AG04450 (cell line): ENCODE measurements at places on chromosomes 16 and 17.

- DNase-seq = no peak
Measured at GRCh38 chr16:49453983-49454382, 80.4 kb downstream of the C16orf78 start.

DNA sequence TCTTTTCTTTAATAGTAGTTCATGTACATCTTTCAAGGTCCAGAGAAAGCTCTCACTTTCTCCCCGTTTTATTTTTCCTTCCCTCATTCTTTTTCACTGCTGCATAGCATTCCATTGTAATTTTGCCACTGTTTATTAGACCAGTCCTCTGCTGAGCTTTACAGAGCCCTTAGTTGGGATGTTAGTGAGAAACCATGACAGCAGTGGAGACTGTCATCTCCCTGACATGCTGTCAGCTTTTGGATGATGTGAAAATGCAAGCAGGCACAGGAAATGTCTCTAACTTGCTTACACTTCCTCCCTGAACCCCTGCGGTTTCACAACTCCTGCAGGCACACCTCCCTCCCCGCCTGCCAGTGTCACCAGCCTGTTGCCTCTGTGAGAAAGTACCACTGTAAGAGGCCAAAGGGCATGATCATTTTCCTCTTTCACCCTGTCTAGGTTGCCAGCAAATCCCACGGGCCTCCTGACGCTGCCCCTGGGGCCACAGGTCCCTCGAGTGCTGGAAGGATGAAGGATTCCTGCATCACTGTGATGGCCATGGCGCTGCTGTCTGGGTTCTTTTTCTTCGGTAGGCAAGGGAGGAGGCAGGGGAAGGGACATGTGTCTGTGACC is at the start of gene ITGAL:
ITGAL (plus strand) TSS at position 415 of the 615 bp plus-strand sequence; CDS start at position 511, 96 bp downstream.
- no peak for DNase-seq

DNA sequence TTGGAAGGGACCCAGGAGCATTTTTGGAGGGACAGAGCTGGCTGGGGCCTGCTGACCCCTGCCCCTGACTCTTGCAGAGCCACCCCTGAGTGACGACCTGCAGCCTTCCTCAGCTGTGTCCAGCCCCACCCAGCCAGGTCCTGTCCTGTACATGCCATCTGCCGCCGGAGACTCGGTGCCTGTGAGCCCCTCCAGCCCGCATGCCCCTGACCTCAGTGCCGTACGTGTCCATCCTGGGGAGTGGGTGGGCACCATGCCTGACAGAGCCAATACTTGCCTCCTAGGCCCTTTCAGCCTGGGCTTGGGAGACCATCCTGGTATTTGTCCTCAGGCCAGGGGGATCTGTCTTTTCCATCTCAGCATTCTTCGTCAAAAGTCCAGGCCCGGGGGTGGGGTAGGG is 27.5 kb downstream of the UNC13D start:
- DNase-seq = no peak

DNA sequence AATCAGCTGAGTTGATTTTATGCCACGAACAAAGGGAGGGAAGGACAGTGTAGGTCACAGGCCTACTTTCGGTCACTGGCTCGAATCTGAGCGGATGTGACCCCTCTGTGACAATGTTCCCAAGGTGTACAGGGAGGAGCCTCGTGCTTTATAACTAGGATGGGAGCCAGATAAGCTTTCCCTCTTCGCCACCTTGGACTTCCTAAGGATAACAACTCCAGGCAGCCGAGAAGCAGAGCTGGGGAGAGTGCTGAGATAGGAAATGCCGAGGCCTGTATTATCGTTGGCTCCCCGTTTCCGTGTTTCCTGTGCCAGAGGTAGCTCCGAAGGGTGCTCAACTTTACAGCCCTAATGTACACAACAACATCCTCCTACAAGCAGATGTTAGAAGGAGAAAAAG is 217.8 kb upstream of the IRX3 start:
- DNase-seq = no peak

GRCh38 chr16:57084996-57085395 is 7.4 kb upstream of the CPNE2 start:
- DNase-seq = no peak

DNA sequence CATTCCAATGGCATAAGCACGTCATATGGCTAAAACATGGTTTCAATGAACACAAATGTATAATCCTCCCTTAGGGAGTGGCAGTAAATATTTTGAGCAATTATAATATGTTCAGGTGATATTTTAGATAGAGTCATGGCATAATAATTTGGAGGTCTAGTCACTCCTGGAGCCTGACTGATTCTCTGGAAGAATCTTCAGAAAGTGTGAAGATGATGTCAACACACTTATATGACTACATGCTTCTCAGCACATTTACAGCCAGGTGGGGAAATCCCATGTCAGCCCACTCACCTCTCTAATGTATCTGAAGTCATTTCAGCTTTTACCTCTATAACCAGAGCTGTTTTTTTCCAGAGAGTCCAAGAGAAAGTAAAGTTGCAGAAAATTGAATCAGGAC is 474.8 kb downstream of the SHISA9 start:
- no peak for DNase-seq

DNA sequence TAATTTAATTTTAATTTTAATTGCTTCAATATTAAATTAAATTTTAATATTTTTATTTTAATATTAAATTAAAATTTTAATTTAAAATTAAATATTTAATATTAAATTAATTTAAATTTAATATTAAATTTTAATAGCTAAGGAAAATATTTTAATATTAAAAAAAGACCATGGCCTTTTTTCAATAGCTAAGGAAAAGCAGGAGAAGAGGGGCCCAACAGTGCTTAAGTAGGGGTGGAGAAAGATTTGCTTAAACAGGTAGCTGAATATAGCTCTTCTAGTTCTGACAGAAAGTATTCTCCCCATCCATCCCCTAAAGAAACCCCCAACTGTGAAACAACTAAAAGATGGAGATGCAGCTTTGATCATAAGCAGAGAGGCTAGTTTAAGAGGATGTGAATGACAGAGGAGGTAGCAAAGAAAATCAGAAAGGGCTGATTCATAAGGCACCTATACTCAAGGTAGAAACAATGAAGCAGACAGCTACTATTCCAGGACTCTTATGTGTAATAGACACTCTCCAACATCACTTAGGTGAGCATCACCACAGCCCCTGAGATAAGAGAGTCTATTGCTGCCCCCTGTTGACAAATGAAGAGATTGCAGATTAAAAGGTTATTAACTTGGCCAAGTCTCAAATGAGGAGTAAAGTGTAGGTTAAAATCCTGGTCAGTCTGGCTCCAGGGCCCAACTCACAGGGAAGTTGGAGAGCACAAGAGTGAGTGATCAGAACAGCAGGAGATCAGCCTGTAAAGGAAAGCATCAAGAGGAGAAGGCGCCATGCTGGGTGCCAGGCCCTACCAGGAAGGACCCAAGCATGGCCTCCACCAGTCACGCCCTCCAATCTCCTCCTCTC is 7.8 kb upstream of the RNASEK start:
- no peak for DNase-seq

DNA sequence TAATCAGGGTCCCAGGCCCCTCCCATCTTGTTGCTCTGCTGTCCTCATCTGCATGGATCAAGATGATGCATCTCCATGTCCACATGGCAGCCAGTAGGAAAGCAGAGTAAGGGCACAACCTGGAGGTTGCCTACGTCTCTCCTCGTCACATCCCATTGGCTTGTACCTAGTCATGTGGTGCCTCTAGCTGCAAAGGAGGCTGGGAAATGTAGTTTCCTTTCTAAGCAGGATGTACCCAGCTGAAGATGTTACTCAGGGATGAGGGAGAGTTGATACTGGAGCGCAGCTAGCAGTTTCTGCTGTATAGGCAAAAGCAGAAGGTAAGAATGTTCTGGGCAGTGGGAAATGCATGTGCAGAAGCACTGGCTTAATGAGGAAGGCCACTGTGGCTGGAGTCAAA is 20.8 kb downstream of the ABCC1 start:
- no peak for DNase-seq

- peak; percentile 13 for DNase-seq
Measured at GRCh38 chr16:66382171-66382965, 15.9 kb downstream of the CDH5 start.
